ENCODE measurements at places on chromosomes 7 and 10.

- DNase-seq, result no peak
Measured at GRCh38 chr7:108293149-108293612, 163.0 kb upstream of the LAMB4 start.

DNA sequence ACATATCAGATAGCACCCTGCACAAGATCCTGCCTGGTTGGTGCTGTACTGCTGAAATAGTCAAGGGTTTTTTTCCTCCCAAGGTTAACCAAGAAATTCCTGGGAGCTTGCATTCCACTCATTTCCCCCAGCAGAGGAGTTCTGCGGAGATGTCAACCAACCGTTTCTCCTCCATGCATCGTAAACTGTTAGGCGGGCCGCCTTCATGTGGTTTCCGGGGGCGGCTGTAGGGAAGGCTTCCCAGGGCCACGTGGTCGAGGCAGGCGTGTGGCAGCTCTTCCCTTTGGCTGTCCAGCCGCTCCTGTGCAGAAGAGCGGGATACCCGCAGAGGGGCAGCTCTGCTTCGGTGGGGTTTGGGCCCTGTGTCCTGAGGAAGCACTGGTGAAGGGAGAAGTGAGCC, 113.7 kb downstream of the RGS10 start:
- no peak for DNase-seq

DNA sequence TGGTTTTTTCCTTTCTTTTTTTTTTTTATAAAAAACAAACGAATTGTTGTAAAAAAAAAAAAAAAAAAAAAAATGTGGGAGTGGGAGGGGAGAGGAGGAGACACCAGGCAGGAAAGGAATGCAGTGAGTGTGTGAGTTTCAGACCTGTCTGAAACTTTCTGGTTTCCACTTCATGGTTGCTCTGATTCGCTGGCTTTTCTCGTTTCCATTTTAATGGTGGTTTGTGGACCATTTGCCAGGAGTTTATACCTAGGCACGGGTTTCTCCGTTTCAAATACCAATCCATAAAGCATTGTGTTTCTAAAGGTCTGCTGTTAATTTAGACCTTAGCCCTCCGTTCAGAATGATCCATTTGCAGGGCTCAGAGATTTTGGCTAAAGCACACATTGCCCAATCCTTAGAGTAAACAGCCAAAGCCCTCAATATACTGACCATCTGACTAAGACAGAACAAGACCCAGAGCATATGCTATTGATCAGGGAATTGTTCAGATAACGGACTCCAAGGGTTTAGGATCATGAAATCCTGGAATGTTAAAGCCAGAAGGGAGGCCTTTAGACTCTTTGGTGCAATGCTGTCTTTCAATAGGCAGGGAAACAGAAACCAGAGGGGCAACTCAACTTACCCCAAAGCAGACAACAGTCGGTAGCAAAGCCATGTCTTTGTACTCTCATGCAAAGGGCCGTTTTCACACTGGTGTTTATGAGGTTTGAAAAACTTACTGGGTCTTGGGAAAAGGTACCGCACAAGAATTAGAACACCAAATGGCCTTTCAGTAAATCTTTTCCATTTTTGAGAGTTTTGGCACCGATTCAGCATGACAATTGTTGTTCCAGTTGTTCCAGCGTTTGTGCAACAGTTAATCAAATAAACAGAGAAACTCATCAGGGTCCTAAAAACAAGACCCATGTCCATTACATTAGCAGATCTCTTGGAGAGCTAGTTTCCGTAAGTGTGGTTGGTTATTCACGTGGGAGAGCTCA, 94.3 kb upstream of the AGBL3 start:
- no peak for DNase-seq

- no peak for DNase-seq
Measured at GRCh38 chr7:20409961-20410360, 79.3 kb downstream of the ITGB8 start.

DNA sequence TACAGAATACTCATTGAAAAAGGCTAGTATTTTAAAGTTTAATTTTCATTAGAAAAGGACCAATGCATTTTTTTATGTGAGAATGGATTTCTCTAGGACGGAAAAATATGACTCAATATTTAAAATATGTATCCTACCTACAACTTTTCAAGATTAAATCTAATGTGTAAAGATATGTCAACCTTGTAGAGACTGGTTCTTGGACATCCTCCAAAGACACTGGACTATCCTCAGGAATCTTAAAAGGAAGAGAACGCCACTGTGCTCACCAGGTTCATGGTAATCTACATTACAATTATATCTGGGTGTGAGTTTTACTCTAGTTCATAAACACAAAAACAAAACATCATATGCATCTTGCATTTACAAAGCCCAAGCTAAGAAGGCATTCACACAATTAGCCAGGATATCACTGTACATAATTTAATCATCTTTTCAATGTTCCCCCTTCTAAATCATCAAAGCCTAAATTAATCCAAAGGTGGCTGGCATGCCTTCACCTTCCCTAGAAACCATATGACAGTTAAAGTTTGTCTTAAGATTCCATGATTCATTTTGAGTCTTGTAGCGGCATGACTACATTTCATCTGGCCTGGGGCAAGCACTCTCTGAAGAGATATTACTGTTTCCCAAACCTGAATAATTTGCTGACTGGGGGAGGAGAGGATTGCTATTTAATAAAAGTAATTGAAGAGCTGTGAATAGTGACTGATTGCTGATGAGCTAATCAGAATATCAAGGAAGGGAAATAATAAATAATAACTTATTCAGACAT, 12.0 kb downstream of the SGCE start:
- no peak for DNase-seq

- no peak for DNase-seq
Measured at GRCh38 chr10:103479135-103479534, at the start of gene CALHM3. CALHM3 (minus strand) TSS chr10:103479240; CDS start chr10:103479032, 208 bp downstream.

GRCh38 chr7:49397750-49398149, 375.7 kb upstream of the VWC2 start:
- no peak for DNase-seq
